ENCODE measurements at places on chromosomes 7 and 10. TPM values are rescaled to one million over a fixed set of nuclear protein-coding genes. Genes with fewer than 3 reads are reported as not detected.

DNA sequence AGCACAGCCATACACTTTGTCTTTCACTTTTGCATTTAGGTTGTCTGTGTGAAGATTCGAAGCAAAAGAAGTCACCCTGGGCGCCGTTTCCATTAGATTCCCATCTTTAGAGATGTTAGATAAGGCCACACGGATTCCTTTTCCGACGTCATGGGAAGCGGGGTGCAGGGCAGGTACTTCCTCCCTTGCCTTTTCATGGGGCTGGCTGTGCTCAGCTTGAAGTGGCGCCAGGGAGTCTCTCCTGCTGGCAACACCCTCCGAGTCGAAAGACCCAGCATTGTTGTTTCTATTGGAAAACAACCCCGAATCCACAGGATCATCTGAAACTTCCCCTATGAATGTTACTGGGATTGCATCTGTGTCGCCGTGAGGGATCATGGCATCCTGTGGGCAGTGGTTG, 246.4 kb upstream of the GRB10 start:
- DNase-seq, result no peak

DNA sequence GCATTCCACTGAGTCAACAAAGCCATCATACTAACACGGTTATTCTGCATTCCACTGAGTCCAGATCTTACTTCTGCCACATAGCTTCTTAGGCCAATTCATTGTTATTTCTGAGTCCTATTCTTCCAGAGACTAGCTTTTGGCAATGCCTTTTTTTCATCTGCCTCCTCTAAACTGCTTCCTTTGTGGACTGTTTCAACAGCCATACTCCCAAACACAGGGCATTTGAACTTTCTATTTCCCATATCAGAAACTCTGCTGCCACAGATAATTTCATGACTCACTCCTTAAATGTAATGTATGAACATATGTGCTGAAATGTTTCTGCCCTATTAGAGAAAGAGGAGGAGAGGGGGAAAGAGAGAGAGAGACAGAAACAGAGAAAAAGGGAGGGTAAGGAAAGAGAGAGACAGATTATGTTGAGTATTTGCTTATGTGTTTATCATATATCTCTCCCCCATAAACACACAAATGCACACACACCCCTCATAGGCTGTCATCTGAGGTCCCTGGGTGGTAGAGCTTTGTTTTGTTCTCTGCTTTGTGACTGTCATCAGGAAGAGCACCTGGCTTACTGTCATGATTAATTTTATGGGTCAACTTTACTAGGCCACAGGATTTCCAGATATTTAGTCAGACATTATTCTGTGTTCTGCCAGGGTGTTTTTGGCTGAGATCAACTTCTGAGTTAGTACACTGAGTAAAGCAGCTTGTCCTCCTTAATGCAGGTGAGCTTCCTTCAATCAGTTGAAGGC, 308.0 kb upstream of the KCND2 start:
- no peak for DNase-seq

- DNase-seq, result no peak
Measured at GRCh38 chr7:139355320-139355719, 4.4 kb upstream of the LUC7L2 start.

DNA sequence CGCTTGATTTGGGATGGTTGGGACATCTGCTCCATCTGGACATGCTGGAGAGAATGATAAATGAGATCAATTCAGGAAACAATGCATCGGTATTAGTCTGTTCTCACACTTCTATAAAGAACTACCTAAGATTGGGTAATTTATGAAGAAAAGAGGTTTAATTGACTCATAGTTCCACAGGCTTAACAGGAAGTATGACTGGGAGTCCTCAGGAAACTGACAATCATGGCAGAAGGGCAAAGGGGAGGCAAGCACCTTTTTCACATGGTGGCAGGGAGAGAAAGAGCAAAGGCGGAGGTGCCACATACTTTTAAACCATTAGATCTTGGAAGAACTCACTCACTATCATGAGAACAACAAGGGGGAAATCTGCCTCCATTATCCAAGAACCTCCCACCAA, 16.8 kb upstream of the TSPAN12 start:
- DNase-seq, result no peak

DNA sequence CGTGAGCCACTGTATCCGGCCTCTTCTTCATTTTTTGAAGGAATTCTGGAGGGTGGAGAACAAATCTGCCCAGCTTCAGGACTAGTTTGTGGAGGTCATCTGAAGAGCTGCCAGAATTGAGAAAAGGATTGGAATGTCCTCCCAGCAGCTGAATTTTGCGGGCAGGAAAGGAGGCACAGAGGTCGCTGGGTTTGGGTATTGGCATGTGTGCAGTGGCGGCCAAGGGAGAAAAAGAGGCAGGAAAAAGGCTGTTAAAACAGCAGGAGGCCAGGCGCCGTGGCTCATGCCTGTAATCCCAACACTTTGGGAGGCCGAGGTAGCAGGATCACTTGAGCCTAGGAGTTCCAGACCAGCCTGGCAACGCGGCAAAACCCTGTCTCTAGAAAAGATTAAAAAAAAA, 80.4 kb downstream of the HIP1 start:
- DNase-seq, result no peak

GRCh38 chr7:98617960-98618418, 904 bp downstream of the NPTX2 start:
- no peak for DNase-seq

GRCh38 chr7:16668049-16668858, 22.3 kb downstream of the BZW2 start:
- DNase-seq, result no peak

DNA sequence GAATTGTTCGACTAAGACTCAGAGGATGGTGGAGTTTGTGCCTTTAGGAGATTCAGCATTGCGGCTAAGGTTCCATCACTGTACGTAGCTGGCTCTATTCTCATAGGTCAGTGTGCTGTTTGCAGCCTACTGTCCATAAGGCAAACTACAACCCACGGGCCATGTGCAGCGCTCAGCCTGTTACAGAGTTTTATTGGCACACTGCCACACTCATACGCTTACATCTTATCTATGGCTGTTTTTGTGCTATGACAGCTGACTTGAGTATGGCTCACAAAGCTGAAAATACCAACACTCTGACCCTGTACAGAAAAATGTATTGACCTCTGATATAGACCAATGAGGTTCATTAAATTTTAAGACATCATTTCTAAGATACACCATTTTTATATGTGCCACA, 114.5 kb downstream of the ARID5B start:
- no peak for DNase-seq

DNA sequence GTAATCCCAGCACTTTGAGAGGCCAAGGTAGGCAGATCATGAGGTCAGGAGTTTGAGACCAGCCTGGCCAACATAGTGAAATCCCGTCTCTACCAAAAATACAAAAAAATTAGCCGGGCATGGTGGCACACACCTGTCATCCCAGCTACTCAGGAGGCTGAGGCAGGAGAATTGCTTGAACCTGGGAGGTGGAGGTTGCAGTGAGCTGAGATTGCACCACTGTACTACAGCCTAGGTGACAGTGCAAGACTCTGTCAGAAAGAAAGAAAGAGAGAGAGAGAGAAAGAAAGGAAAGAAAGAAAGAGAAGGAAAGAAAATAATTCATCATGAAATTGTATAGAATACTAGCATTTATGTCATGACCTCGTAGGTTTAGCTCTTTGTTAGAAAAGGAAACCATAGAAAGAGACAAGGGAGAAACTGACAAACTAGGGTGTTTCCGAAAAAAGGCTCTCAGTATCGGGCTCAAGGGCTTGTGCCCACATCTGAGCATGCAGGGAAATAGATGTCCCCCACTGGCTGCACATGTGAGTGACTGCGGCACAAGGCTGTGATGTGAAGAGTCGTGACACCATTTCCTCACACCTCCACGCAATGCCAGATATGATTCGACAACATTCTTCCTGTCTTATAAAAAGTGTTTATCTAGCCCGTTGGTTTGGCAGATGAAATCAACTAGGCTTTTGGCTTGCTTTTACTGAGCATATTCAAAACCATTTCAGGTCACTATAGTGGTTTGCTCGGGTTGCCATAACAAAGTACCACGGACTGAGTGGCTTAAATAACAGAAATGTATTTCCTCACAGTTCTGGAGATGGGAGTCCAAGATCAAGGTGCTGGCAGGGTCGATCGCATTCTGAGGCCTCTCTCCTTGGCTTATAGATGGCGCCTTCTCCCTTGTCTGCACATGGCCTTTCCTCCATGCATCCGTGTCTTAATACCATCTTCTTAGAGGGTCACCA, 2.0 kb downstream of the SRGN start:
- DNase-seq, result peak; percentile 83

DNA sequence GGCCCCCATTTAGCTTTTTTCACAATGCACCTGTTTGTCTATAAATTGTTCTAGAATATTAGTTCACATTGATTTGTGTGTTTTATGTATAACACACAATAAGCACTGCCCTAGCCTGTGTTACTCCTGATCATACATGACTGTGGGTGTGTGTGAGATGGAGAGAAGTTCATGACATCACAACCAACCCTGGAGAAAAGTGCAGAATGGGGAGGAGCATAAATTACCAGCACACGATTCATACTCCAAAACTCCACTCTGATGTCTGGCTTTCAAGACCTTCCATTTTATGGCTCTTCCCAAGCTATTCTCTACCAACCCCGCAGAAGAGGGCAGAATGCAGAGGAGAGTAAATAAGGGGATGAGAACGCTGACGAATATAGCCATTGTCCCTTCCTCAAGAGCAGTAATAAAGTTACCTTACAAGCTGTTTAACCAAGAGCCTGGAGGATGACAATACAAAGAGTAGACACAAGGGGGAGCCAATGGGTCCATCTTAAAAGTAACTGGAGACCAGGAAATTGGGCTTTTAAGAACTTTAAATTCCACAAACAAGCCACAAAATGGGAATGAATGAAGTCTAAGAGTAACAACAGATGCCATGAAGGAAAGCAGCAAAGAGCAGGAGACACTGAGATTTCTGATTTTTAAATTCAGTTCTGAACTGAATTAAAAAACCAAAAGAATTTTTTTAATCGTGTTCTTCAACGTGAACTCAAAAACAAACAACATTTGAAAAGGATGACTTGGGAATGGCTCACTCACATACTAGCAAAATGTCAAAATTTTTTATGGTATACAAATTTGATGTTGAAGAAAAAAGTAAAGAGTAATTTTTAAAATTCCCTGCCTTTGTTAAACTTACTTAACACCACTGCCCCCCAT, 159.6 kb downstream of the PARD3 start:
- peak; percentile 48 for DNase-seq

DNA sequence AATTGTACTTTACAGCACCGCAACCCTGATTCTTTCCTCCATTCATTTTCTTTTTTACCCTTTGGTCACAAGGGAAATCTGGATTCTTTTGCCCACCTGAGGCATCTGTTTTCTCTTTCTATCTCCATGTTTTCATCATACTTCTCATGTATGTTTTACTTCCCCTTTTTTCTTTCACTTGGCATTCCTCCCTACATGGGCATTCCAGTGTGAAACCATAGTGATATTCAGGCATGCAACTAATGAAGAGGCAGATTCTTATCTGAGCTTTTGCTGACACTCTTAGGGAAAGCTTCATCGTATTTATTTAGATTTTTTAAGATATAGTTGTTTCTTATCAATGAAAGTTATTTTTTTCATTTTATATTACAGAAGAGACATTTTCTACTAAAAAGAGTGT, 405.2 kb upstream of the TEX47 start:
- no peak for DNase-seq

- DNase-seq, result no peak
Measured at GRCh38 chr10:96448021-96448457, 65.7 kb downstream of the TLL2 start.

DNA sequence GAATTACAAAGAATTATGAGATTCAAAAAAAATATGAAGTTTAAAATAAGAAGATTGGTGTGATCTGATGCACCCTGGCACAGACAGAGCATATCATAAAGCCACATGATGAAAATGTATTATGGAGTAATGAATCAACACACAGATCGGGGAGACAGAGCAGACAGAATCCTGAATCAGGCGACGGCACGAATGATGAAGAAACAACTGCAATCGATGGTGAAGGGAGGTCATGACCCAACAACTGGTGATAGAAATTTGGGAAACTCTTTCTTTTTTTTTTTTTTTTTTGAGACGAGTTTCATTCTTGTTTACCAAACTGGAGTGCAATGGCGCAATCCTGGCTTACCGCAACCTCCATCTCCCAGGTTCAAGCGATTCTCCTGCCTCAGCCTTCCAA, 1054.0 kb downstream of the TYW1 start:
- no peak for DNase-seq

DNA sequence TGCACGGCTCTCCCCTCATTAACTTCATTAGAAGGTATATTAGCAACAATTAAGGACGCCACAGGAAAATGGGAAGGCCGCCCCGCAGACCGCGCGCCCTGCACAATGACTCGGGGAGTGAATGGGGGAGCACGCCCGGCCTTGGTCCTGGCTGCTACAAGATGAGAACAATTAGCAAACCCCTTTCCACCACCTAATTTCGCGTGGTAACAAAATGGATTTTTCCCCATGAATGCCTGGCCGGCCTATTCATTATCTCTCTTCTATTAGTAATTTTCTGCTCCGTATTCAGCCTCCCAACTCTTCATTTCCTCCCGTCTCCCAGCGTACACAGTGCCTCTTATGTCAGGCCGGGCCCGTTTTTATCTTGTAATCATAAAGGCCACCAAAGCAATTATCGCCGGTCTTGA, 346.9 kb downstream of the DNAJB6 start:
- no peak for DNase-seq

GRCh38 chr7:149071641-149072437, 18.7 kb downstream of the ZNF786 start:
- DNase-seq, result no peak

- DNase-seq, result no peak
Measured at GRCh38 chr10:86685893-86686632, 17.8 kb downstream of the LDB3 start.

TMEM273 gene
- 46.3 TPM for total RNA-seq

BEND7 gene
- total RNA-seq, result not detected

AGR3 gene
- not detected for total RNA-seq

GNB2 gene
- 212 TPM for total RNA-seq

LIPK gene
- total RNA-seq, result not detected

SAMD9 gene
- total RNA-seq, result 70.0 TPM

DLX6 gene
- total RNA-seq, result not detected
